ENCODE measurements at places on chromosomes 4 and X.
A peak's percentile ranks its signal among the peaks of the same experiment; 100 is the strongest.

GRCh38 chr4:58957711-58958110 lies 1847.5 kb upstream of the IGFBP7 start:
- no peak for DNase-seq

DNA sequence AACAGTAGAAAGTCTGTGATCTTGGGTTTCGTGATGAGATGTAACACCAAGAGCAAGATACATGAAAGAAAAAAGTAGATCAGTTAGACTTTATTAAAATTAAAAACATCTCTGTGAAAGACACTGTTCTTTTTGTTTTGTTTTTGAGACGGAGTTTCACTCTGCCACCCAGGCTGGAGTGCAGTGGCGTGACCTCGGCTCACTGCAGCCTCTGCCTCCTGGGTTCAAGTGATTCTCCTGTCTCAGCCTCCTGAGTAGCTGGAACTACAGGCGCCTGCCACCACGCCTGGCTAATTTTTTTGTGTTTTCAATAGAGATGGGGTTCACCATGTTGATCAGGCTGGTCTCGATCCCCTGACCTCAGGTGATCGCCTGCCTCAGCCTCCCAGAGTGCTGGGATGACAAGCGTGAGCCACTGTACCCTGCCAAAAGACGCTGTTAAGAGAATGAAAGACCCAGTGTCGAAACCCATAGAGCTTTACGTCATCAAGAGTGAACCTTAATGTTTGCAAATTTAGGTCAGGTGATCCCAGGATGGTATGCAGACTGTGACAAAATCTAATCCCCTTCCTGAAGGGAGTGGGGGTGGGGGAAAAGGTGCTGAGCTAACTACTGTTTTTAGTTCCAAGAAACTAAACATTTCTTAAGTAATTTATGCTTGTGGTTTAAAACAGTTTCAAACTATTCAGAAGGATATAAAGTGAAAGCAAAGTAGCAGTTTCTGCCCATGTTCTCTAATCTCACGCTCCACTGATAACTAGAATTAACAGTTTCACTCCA lies 8.0 kb downstream of the OFD1 start:
- DNase-seq = no peak

DNA sequence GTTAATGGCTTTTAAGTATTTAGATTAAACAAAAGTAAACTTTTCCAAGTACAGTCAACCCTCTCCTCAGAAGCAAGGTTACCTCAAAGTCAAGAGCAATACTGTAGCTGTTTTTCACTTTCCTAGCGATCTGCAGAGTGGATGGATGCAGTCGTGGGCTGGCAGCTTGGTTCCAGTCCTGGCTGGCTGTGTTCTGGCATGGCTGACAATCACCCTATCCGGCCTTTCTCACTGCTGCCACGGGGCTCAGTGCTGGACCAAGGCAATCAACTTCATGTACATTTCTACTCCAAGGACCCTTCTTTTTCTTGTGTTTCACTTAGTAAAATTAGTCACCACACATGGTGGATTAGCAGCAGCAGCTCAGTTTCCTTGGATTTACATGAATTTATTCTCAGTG lies 208.3 kb downstream of the GABRB1 start:
- peak; percentile 4 for DNase-seq

DNA sequence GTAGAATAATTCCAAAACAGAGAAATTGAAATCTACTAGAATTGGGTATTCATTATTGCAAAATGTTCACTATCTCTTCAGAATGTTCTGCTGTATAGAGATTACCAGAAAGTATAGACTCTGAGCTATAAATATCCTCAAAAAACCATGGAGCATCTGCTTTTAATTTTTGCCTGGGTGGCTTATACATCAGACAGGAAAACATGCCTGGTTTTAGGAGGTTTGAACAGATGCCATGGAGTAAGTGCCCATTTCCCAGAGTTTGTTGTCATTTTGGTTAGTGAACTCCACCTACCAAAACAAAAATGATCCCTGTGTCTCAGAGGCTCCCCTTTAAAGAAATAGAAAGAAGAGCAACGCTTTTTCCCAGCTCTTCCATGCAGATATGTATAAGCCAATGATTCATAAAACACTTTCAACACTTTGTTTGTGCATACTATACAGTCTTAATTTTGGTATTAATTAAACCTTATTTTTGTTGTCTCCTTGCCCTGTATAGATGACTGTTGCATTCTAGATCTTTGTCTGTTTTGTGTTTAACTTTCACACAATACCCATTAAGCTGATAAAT lies 68.7 kb downstream of the MEPE start:
- DNase-seq = no peak

DNA sequence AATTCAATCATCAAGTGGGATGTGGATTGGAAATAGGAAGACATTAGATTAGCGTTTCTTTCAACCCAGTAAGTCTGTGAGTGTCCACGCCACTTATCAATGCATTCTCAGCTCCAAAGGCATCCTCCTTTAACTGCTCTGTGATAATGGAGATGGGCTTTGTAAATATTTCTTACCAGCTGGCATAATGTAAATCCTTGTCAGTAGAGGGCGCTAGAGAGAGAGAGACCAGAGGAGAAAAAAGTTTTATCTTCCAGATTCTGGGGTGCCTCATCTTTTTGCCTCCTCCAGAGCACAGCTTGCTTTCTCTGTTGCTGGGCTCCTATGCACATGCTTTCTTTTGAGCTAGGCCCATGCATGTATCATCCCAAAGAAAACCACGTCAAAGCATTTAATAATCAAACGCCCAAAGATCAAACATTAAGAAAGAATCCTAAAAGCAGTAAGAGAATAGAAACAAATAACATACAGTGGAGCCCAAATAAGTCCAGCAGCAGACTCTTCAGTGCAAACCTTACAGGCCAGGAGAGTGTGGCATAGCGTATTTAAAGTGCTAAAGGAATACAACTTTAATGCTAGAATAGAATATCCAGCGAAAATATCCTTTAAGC lies 9.6 kb upstream of the MTMR1 start:
- DNase-seq = no peak

- no peak for DNase-seq
These were observed 512.3 kb downstream of the CFAP47 start for GRCh38 chrX:36431819-36432218.

GRCh38 chr4:15132739-15133138 lies 130.5 kb downstream of the CPEB2 start:
- DNase-seq = no peak

DNA sequence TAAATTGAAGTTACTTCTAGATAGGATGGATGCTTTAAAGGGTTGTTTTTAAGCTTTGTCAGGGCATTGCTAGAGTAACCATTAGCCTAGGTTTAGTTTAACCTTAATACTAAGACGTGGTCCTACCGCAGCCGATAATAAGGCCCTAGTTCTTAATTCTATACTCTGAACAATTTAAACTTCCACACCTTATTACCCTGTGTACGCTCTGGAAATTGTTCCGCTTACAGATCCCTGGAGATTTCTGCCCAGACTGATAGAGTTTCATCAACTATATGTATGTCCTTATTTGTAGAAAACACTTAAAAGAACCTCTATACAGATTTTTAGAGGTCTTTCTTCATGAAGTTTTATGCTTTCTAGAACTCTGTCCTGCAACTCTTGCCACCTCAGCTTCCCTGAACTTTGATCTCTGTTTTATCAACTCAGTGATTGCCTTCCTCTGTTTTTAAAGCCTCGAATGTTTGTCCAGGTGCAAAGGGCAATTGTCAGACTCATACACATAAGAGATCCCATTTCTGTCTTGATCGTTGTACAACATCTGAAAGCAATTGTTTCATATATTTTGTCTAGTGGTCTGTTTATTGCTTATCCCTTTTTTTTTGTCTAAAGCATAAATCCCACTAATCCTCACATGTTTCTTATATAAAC lies 71.1 kb upstream of the VCX start:
- DNase-seq = no peak

- DNase-seq = no peak
These were observed 18.4 kb upstream of the ZNF41 start for GRCh38 chrX:47501226-47502074.

DNA sequence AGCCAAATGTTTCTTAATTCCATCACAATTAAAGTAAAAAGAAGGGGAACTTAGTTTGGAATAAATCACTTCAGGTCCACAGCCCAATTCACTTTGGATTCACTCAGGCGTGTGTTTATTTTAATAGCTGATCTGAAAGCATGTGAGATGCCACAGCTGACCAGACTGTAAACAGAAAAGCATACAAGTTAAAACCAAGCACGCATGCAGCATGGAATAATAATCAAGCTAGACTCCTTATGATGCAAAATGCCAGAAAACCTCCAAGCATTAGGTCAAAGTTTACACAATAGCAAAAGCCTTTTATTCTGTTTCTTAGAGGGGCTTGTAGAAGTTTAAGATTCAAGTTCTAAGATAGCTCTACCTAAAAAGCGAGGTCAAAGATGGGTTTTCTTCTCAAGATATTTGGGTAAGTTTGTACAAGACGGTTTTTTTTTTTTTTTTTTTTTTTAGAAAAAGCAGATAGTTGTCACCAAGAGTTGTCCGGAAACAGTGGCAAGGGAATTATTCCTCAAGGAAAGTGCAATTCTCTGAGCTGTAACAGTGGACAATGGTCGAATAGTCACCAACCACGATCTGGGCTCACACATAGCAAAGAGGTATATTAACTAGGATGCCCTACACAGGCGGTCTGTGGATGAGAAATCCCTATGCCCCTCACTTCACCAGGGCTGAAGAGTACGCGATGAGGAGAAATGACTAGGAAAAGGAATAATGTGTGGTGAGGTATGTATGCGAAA lies 763 bp upstream of the PRRG1 start:
- no peak for DNase-seq

GRCh38 chr4:44415251-44415650 lies 33.4 kb downstream of the KCTD8 start:
- DNase-seq = no peak

- DNase-seq = no peak
These were observed 144.7 kb upstream of the HHIP start for GRCh38 chr4:144501231-144501780.

DNA sequence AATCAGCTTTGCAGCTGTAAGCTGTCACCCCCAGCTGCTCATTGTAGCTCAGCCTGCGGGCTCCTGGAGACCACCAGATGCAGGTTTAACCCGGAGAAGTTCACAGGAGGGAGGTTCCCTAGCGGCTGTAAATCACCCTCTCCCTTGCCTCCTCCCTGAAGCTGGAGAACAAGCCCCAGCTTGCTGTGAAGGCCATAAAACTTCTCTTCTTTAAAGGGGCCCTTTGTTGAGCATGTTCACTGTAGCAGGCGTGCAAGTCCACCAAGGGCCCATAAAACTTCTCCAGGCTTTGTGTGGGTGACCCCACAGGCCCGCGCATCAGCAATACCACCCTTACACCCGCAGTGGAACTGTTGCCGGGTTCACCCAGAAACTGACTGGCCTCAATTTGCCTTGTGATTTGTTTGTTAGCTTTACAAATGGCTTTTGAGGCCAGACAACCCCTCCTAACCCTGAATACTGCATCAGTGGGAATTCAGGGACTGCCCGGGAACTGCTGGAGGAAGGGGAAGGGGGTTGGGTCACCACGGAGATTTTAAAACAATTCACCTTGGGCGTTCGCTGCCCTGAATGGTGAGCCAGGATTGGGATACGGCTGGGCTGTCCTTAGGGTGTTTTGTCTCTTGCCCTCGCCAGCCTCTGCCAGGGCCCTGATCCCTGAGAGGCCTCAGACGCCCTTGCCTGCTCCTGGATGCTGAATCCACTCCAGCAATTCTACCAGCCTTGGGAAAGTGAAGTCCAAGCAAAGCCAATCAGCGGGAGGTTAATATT lies 49.5 kb upstream of the ATP6AP2 start:
- DNase-seq = peak; percentile 13

DNA sequence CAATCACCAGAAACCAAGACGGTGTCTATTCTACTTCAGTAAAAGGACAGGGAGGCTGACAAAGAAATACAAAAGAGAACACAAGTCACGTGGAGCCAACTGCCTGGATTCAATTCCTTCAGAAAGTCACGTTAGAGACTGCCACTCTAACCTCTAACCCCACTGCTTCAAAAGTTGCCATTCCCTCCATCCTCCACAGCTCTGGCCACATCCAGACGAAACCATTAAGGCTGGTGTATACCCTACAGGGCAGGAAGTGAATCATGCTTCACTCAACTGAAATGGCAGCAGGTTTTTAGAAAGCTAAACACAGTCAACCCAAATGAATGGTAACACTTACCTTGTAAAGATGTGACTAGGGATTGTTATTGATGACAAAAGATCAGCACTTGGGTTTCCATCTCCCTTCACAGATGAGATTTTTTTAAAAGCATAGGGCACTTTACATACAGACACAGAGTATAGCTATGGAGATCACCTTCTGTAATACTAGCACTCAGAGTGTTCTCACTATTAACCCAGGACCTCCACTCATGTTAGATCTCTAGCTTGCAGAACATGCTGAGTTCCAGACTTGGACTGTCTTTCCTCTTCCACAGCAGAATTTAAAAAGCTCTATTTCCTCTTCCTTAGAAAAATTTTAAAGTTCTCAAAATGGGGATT lies 37.4 kb downstream of the MAML3 start:
- DNase-seq = no peak

DNA sequence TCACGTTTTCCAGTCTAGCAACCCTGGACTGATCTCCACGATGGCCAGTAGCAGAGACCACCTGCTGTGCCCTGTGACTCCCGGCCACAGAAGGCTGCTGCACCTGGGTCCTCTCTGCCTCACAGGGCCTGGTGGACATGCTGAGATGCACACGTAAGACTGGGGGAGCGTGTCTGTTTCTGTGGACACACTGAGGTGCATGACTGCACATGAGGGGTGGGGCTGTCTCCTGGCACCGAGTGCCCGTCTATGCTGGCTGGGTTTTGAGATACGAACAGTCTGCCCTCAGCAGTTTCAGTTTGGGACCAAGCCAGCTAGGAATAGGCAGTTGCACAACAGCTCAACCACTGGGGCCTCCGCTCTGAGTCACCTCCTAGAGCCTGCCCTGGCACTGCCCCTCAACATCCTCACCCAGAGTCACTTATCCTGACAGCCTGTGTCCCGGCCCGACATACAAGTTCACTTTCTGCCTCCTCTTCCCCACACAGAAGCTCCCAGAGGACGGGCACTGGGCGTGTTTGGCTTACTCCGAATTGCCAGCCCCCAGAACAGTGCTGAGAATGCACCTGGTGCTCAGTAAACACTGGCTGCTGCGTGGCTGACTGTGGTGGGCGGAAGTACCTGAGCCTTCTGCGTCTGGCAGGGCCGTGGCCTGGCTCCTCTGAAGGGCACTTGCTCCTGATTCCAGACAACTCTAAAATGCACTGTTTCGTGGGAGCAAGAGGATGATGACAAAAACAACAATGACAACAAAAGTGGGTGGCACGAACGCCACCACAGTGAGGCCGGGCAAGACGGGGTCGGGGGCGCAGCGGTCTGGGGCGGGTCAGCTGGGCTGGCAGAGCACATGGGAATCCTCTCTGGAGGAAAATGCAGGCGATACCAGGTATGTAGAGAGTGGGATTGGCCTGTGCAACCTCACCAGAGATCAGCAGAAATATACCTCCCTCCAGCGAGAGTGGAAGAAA lies 30.9 kb downstream of the RNF212 start:
- DNase-seq = peak; percentile 24
